ENCODE measurements at places on chromosomes 12 and 14.

- peak; percentile 78 for DNase-seq
Observed at GRCh38 chr12:126069549-126070165, 1004.4 kb downstream of the AACS start.

GRCh38 chr12:82931349-82932116 is 244.8 kb downstream of the TMTC2 start:
- DNase-seq = peak; percentile 2

GRCh38 chr12:8904665-8905064 is 9.6 kb upstream of the PHC1 start:
- no peak for DNase-seq

- DNase-seq = no peak
Observed at GRCh38 chr14:69713209-69713781, 53.6 kb upstream of the SRSF5 start.

DNA sequence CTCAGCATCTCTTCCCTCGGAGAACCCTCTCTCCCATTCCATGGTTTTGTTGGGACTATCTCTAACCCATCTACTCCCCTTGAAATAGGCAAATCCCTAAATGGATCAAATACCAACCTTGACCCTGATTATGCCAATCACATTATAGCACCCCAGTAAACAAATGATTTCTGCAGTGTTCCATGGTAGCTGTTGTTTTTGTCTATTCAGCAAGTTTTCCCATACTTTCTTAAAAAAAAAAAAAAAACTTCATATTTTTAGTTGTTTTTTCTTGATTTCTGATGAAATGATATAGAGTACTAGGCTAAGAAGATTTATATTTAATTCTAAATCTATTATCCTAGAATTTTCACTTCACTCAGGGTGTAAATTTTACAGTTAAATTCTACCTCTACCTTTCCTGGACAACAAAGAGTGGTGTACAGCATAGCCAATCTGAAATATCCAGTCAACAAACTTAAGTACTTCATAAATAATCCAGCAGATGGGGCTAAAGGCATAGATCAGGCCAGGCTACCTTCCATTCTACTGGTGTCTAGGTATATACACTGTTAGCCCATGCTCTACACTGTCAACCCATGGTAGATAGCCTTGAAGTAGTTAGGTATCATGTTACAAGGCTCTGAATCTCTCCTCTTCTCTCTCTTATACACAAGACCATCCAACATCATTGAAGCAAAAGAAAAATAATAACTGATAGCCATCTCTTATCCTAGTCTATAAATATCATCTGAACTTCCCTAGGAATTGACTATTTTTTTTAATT is 82.2 kb downstream of the PLEKHG7 start:
- DNase-seq = peak; percentile 52

DNA sequence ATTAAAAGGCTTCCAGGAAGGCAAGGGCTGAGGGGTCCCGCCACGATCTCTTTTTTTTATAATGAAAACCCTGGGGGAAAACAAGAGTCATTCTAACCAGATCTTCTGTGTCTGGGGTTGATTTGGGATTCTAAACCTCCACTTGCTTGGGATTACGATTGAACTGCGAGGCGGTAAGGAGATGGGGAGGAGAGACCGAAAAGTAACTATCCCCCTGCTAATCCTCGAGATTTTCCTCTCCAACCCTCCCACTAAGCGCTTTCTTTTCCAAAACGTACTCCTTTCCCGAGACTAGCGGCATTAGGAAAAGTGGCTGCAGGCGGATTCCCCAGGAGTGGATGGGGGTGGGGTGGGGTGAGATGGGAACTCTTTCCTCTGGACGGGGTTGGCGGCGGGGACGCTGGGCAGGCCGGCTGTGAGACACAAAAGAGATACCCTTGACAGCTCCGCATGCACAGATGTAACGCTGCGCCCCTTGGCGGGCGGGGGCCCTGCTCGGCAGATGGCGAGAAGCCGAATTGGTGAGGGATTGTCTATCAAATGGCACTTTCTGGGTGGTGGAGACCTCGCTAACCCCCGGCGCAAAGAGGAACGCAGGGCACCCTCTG is 830 bp upstream of the SRRM4 start:
- DNase-seq = no peak

DNA sequence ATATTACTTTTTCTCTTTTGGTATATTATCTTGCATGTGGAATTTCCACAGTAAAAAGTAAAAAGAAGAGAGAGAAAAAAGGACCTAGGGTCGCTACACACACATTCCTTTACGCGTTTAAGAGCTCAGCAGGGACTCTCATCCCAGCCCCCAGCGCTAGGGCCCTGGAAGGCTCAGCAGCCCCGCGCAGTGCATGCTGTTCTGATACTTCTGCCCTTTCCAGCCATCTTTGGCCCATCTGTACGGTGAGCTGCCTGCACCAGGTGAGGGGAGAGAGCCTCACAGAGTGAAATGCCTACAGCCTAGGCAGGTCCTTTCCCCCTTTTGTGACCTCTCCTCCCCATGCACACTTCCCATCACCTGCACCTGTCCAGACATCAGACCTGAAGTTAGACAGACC is 1.6 kb upstream of the LTBR start:
- no peak for DNase-seq

DNA sequence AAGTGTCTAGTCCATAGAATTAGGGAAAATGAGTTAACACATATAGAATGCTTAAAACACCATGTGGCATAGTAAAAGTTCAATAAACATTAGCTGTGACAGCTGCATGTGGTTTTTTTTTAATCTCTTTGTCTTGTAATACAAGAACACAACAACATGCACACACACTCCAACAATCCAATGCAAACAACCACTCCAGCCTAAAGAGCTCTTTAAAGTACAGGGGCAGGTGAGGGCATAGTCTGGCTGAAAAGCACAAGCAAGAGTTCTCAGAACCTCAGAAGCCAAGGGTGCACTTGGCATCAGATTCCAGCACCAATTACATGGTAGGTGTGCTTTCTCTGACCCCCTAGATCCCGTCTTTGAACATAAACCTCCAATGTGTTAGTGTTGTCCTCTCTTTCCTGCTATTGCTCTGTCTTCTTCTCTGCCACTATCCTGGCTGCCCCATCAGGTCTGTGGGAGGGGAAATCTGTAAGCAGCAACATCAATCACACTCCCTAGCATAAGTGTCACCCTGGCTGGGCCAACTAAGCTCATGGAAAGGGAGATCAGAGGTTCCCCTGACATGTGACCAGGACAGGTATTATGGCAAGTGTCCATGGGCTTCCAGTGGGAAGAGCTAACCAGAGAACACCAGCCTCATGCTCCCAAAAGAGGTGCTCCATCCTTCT is 91.0 kb downstream of the SLC8A3 start:
- no peak for DNase-seq

- no peak for DNase-seq
Observed at GRCh38 chr14:80364274-80364673, 153.0 kb upstream of the DIO2 start.

- no peak for DNase-seq
Observed at GRCh38 chr12:18828483-18828882, 90.6 kb downstream of the CAPZA3 start.
